Cortex of kidney (tissue), 1 donor: ENCODE measurements at places on chromosomes 1 and 21.

DNA sequence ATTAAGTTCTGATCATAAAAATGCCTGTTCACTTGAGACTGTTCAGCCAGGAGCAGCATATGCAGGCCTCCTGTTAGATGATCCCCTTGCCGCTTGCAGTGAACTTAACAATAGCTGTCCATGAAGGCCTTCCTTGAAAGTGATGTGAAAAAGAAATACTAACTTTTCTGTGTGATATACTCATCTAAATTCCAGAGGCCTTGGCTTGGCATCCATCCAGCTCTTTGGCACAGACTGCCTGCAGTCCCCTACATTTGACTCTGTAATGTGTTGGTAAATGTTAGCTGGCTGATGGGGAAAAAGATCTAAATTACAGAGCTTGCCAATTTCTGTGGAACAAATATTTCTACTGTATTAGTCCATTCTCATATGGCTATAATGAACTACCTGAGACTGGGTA, 73.7 kb downstream of the KCNK2 start:
- DNase-seq: no peak

DNA sequence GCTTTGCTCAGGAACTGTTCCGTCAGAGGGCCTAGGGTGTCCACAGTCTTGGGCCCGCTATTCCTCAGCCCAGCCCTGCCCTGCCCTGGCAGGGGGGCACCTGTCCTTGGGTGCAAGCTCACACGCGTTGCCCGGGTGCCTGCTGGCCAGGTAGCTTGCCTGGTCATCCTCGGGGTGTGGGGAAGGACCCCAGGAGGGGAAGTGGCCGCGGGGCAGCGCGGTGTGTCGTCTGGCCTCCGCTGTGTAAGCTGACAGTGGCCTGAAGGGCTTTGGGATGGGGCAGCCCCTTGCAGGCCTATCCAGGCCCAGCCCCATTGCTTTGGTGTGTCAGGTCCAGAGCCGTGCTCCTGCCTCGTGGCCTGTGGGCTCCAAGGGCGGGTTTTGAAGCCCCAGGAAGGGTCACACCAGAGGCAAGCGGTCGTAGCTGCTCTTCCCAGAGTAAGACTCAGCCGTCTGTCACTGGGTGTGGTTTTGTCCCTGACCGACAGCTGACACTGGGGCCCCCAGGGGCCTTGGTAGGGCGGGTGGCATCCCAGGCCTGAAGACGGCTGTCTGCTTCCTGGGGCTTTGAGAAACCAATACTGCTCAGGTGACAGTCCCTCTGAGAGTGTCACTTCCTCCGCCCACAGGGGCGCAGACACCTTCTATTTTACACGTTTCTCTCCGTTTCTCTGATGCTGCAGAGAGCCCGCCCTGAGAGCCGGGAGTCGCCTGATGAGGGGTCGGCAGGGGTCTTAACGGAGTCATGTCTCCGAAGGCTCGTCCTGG, 72.1 kb downstream of the SKI start:
- no peak for DNase-seq

GRCh38 chr1:96989302-96989701, 267.7 kb downstream of the PTBP2 start:
- no peak for DNase-seq

DNA sequence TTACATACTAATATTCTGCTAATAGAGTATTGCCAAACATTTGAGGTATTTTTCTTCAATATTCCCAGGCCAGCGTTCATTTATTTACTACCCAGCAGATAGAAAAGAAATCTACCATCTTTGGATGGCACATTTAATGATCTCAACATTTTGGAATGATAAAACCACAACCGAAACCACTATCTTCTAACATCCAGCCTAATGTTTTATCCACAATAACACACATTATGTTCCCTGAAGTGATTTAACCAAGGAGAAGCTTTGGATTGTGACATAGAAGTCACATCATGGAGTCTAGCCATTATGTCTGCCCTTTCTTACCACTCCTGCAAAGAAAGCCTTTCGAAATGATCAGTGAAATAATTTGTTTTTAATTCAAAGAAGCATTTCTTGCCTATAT, 497.1 kb upstream of the PLXNA2 start:
- no peak for DNase-seq

DNA sequence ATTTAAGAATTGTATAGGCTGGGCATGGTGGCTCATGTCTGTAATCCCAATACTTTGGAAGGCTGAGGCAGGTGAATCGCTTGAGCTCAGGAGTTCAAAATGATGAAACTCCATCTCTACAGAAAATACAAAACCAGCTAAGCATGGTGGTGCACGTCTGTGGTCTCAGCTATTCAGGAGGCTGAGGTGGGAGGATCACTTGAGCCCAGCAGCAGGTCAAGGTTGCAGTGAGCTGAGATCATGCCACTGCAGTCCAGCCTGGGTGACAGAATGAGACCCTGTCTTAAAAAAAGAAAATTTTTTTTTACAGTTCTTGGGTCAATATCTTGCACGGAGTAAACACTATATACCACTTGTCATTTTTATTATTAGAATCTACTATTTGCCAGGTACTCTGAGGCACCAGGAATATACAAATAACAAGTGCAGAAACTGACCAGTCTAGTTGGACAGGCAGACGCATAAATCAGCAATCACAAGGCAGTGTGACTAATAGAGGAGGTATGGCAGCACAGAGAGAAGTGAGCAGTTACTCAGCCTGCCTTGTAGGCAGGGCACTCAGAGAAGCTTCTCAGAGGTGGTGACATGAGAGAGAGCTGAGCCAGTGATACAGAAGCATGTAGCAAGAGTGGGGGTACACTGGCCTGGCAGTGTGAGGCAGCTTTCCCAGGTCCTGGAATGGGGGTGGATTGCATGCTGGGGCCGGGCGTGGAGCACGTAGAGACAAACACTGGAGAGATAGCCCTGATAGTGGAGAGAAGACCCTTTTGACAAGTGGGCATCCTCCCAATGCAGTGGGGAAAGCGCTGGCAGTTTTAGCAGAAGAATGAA, 8.0 kb downstream of the PHLDA3 start:
- no peak for DNase-seq

- no peak for DNase-seq
These were observed 16.3 kb upstream of the OLFML2B start for GRCh38 chr1:162040001-162040400.

DNA sequence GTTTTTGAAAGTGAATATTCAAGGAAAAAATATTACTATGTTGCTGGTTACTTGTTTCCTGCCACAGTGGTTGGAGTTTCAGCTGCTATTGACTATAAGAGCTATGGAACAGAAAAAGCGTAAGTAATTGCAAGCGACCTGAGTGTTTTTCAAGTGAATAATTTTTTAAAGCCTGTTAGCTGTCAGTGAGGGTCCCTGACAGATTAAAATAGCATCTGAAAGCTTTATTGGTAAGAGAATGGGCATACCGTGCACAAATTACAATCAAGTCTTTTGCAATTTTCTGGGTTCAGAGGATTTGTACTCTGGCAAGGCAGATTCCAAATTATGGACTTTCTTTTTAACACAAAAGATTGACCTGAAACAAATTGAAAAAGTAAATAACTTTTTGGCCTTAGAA, 169.7 kb downstream of the ADGRL2 start:
- no peak for DNase-seq

GRCh38 chr1:113684153-113684541, 75.1 kb downstream of the PHTF1 start:
- DNase-seq: no peak

DNA sequence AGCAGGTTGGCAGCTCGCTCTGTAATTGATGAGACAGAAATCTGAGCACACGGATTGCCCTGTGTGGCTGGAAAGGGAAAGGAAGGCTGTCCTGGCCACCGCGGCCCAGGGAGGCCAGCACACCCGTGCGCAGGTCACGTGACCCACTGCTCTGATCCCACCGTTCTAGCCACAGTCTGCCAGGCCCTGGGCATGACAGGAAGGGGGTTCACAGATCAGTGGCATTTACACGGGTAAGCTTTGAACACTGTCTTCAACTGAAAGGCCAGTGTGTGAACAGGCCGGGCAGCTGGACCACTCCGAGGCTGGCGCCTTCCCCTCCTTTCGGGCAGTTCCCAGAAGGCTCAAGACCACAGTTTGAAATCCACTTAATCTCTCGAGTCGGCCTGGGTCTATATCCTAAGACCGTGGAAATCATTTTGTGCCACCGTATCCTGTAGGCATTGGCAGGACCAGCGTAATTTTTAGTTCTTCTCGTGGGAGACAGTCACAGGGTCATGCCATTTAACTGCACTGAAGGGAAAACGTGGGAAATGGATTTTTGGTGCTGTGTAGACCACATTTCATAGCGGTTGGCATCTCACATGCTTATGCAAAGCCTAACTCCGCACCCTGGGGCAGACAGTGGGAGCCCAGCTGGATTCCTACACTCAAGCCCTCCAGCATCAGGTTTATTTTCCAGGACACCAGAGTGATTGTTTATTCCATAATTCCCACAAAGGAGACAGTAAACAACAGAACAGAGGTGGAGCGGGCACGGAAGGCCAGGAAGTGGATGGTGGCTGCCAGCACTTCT, 3.1 kb upstream of the ADARB1 start:
- no peak for DNase-seq

DNA sequence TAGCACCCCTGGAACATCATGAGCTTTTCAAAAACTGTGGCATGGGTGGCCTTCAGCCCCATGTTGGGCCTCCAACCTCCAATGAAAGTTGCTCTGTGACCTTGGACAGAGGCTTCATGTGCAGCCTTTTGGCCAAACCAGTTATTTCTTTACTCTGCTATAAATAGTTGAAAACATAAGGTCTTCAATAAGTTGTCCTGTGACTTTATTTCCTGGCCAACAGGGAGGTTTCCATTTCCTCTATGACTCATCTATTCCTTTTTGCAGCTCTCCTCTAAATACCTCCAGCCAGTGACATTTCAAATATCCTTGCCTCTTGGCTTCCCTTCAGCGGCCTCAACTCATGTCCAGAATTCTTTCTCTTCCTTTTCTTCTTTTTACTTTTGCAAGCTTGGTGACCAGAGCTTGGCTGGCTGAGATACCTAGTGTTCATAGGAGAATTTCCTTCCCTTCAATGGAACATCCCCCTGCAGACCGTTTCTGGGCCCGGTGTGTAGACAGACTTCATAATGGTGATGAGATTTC, 22.7 kb upstream of the TRIM67 start:
- no peak for DNase-seq

DNA sequence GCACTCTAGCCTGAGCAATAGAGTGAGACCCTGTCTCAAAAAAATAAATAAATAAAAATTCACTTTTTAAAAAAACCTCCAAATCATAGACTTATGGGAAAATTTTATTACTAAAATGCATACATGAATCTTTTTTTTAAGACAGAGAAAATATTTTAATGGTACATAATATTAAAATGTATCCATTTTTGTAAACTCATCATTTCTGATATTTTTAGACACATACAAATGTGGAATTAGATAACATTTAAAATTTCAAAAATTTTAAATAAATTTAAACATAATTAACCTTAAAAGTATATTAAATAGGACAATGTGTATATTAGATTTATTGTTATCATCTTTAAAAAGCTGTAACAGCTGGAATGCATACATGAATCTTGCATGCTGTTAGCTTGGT, 33.9 kb downstream of the SMAP2 start:
- DNase-seq: no peak

DNA sequence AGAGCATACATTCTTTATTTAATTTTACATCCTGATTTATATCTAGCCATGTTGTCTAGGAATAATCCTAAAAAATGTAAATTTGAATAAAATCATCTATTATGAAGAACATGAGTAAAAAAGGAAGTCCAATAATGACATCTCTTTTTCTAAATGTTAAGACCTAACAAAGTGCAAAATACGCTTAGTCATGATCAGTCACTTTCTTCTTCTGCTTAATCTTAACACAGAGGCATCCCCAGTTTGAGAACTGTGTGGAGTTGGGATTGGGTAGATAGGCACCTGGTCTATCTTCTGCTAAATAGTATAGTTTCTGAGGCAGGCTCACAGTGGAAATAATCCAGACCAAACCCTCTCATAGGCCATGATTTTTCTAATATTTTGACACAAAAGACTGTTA, 311.7 kb upstream of the LRRC7 start:
- DNase-seq: no peak

- no peak for DNase-seq
These were observed 22.8 kb downstream of the RAB7B start for GRCh38 chr1:205980237-205980870.

DNA sequence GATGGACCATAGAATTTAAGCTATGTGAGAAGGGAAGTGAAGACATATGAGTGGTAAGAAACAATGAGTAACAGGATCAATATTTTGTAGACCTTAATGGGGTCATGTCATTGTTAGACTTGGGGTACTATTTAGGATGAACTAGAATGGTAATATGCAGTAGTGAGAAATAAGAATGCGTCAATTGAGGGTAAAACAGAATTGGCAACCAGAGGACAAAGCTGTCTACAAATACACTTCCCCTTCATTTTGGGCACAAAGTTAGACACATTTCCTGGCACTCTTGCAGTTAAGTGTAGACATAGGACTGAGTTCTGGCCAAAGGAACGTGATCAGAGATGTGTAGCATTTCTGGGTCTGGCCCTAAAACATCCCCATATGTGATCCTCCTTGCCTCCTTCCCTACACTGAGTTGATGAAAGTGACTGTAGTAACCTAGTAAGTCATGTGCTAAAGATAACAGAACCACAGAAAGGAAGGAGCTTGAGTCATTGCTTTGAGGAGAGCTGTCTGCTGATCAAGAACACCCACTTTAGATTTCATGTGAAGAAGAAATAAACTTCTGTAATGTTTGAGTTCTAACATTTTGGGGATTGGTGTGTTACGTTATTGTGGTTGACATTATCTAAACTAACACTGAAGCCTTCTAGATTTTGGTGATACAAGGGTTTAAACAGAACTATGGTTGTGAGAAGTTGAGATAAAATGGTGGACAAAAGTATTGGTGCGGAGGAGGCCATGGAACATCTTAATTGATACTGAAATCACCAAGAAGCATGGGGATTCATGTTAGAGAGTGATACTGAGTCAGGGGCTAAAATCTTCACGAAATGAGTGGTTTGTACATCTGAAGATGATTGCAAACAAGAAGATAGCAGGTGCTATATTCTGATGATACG, 41.7 kb downstream of the CD55 start:
- DNase-seq: no peak

GRCh38 chr1:197808880-197809279, 33.6 kb upstream of the DENND1B start:
- DNase-seq: no peak

DNA sequence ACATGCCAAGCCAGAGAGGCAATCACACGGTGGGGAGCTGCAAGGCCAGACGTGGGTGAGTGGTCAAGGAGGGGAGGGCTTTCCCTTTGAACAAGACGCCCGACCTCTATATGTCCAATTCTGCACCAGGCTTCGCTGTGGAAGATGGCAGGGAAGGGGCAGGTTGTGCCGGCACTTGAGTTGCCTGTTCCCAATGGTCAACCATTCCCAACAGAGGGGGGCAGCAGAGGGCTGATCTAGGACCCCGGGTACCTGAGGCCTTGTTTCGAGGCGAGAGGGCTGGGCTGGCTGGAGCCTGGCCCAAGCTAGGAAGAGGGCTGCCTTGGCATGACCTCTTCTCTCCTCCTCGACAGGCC, 64.9 kb downstream of the TMEM53 start:
- DNase-seq: no peak

- no peak for DNase-seq
These were observed 75.5 kb downstream of the SERINC2 start for GRCh38 chr1:31488528-31488927.
